ENCODE measurements at places on chromosomes 2 and 18.

DNA sequence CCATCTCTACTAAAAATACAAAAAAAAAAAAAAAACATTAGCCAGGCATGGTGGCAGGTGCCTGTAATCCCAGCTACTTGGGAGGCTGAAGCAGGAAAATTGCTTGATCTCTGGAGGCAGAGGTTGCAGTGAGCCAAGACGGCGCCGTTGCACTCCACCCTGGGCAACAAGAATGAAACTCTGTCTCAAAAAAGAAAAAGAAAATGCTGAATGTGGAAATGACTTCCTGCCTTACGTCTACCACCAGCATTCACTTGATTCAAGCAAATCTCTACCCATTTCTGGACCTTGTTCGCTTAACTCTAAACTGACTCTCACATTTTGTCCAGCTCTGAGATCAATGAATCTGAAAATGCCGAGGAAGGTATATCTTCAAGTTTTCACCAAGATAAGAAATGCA lies 825.3 kb downstream of the TRIB2 start:
- no peak for DNase-seq

- no peak for DNase-seq
Measured at GRCh38 chr2:208708486-208708885, 301.9 kb downstream of the PTH2R start.

- no peak for DNase-seq
Measured at GRCh38 chr2:102080451-102081242, 61.9 kb upstream of the IL1R1 start.

- no peak for DNase-seq
Measured at GRCh38 chr2:71589763-71590162, 136.4 kb downstream of the DYSF start.

DNA sequence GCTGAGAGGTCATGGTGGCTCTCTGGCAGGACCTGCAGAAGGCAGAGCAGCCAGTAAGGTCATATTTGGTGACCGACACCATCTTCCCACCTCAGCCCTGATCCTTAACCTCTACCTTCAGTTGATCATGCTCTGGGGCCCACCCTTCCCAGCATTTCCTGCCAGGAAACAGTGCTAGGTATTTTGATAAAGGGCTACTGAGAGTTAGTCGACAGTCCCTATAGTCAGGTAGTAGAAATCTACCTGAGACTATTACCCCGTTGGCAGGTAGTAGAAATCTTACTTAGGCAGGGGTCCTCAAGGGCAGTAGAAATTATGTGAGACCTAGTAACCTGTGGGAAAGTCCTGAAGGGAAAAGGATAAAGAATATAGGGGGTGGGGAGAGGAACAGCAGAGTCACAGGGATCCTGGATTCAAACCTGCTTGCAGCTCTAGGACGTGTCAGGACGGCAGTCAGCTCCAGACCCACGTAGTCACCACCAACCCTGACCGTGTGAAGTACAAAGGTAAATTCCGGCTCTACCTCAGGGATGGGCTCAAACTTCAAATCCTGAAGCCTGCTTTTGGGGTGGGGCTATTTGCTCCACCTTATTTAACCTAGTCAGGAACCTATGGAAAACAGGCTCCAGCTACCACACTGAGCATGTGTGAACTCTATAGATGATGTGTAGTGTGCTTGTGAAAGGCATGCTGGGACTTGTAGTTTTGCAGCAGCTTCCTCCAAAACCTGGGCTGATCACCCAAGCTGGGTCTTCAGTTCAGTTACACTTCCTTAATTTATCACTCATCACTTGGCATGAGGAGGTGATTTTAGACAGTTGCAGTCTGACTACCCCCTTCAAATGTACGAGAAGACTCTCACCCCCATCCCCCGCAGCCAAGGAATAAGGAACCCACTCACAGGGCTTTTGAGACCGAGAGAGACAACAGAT lies at the start of gene DQX1:
TSS of gene DQX1 (minus strand) at position 515 of the 932 bp plus-strand sequence. CDS start at position 13, 502 bp downstream.
- no peak for DNase-seq

DNA sequence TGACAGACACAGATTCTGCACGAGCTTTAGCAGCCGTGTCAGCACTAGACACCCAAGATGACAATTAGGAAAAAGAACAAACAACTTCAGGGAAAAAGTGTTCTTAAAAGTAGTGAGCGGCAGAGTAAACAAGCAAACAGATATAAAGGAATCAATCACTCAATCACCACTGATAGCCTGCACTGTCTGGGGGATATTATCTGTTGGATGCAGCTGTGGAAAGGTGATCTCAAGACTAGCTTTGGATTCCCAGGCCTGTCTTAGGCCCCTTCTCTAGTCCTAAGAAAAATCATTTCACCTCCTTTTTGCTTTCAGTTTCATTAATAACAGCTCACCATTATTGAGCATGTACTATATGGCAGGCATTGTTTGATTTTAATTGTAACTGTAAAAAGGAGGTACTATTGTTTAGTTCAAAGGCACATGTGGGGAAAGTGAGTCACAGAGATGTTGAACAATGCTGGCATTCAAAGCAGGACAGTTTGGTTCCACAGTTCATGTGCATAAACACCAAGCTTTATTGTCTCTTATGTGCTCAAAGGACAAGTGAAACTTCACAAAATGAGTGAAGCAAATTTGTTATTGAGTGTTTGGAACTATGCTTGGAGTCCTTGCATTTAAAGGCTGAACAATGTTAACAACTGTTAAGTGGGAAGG lies 147.3 kb upstream of the TCF4 start:
- DNase-seq = no peak

DNA sequence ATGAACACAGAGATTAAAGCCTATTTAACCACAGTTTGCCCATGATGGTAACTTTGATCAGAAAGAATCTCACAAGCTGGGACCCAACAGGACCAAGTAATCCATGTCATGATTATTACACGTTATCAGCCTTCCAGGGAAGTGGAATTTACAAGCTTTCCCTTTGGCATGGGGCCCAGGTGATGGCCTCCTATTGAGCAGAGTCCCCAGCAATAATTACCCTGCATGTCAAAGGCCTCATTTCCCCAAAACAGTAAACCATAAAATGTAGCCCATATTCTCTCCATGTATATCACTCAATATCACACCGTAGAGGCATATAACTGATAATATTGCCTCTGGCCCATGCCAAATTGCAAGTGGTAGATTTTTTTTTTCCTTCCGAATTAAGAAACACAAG lies 38.9 kb downstream of the PRKRA start:
- DNase-seq = no peak

GRCh38 chr2:72996117-72996502 lies 75.4 kb downstream of the SFXN5 start:
- no peak for DNase-seq

- no peak for DNase-seq
Measured at GRCh38 chr2:107202962-107203591, 317.1 kb upstream of the ST6GAL2 start.

DNA sequence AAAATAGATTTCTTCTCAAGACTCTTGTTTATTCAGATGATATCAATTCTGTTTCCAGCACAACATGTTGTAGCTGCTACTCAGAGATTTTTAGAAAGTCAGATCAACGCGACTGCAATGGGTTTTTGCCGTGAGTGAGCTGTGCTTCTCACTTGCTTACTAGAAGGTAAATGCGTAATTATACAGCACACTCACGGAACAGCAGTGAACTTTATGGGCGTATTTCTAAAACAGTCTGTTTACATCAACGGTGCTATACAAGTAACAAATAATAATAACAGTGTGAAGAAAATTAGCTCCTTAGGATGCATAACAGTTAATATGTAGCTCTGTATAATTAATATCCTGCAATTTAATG lies 533.6 kb downstream of the RNF144A start:
- DNase-seq = no peak

- no peak for DNase-seq
Measured at GRCh38 chr2:105368759-105369408, 30.0 kb downstream of the FHL2 start.

GRCh38 chr2:140589696-140590095 lies 1541.1 kb downstream of the LRP1B start:
- DNase-seq = no peak

DNA sequence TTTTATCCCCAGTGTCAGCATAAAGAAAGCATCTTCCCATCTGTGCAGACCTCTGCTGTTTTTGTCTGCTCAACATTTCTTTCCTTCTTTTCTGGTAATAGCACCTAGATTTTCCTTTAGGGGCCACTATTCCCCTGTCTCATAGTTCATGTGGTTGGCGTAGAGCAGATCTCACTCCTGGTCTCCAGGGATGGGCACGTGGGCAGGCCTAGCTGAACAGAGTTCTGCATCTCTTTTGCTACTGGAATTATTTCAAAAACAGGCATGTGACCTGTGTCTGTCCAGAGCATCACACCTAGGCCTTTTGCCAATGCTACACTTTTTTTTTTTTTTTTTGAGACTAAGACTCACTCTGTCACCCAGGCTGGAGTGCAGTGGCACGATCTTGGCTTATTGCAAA lies 17.7 kb upstream of the ICOS start:
- DNase-seq = no peak

- no peak for DNase-seq
Measured at GRCh38 chr2:47357483-47357882, 45.5 kb upstream of the MSH2 start.

Data from effector CD4-positive, alpha-beta T cell (primary cell).